H54 (cell line): ENCODE measurements at places on chromosomes 3 and 15.

DNA sequence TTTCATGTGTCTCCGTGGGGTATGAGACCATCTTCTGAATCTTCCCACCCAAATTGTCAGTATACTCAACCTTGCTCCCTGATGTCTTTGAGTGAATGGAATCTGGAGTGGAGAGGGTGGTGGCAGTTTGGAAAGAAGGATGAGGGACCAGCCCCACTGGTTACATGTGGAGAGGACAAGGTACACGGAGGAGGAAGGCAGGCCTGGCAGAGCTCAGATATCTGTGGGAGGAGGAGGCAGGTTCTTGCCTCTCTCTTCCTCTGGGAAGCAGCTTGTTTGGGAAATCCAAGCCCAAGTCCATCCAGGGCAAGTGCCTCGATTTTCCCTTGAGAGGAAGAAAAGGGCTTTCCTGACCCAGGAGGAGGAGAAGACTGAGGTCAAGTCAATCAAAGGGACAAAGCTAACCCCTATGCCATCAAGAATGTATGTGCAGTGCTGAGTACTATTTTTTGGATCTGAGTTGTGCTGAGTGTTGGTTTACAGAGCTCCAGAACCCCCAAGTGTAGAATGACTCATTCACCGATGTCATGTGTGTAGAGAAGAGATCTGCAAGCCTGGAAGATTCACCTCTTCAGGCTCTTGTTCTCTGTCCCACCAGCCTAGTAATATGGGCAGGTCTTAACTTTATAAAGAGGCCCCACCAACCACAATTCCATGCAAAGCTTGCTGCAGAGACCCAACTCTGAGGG, 19.8 kb upstream of the LOXL1 start:
- DNase-seq, result no peak

- DNase-seq, result no peak
Observed at GRCh38 chr15:78636378-78636859, 4.6 kb downstream of the CHRNB4 start.

GRCh38 chr3:131315162-131315561, 66.4 kb upstream of the NUDT16 start:
- no peak for DNase-seq

DNA sequence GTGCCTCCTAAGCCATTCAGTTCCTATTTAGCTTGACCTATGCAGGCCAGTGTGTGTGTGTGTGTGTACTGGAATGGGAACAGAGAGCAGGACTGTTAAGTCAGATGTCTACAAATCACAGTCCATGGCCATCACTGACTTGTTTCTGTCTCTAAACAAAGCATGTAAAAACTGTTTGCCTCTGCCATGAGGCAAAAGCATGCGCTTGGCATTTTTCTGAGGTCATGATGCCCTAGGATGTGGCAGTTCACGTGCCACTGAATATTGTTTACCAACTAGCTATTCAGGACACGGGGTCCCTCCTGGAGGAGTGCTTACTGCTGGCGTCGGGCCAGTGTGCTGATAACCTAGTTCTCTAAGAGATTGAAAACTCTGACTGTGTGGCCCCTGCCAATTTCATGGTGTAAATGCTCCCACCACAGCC, 8.2 kb upstream of the ATP13A3 start:
- DNase-seq, result no peak

GRCh38 chr15:31215490-31216214, 111.0 kb upstream of the KLF13 start:
- peak; percentile 79 for DNase-seq

DNA sequence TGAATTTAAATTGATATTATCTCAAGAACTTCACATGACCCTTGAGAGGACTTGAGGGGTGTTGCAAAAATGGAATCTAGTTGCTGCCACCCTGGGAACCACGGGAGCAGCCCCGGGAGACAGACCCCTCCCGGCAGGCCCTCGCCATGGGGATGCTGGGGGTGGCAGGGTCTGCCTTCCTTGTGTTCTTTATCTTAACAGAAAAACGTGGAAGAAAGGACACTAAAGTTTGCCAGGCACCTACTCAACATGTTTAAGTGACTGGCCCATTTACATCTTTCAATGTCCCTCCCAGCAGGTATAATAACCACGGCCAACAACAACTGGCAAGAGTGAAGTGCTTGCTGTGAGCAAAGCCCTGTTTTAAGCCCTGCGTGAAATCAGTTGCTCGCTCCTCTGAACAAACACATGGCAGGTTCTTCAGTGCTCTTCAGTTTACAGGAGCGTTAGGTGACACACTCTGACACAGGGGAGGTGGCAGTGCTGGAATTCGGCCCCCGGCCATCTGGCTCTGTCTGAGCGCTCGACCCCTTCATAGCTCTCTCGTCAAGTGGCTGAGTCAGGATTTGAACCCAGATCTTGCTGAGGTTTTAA, 112.5 kb downstream of the ASB7 start:
- no peak for DNase-seq

DNA sequence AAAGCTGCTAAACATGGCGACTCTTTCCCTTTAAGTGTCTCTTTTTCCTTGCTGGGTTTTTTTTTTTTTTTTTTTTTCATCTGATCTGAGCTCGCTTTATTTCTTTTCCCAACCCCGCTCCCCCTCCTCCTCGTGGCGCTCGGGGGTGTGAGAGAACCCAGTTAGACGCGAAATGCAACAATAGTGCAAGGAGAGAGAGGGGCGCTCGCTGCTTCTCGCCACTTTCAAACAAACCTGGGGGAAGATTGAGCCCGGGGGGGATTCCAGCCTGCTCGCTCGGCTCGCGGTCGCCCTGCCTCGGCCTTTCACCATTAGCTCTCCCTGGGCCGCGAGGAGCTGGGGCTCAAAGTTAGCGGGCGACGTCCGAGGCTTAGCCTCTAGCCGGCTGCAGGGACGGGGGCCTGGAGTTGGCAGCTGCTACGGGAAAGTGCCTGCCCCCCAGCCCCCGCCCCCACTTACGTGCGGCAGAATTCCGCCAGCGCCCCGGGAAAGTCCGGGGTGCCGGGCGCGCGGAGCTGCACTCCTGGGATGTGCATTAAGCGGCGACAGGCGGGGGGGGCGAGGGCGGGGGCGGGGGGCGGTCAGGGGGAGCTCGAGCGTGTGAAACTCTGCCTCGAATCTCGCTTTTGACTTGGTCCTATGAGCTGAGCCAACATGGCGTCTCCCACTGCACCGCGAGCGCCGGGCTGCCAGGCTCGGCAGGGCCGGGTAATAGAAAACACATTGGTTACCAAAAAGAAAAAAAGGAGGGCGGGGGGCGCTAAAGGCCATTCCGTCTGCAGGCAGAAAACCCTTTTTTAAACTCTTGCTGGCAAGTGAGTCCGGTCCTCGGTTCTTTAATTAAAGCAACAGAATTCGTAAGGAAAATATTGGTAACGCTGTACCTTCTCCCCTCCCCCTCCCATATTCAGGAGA, 10.4 kb downstream of the NR2F2 start:
- no peak for DNase-seq

DNA sequence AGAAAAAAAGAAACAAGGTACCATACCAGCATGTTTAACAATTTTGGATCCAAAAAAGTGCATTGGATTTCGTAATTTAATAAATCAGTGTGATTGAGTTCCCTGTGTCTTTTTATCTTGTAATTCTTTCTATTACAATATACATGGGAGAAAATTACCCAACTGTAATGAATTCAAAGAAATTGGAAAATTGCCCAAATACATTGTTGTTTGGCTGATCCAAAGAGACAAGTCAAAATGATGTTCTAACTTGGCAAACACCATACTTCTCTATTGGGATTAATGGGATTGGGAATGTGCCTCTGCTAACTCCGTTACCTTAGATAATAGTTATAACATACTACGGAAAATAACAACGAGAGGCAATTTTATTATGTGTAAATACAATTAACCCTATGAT, 1097.1 kb downstream of the ROBO1 start:
- no peak for DNase-seq

DNA sequence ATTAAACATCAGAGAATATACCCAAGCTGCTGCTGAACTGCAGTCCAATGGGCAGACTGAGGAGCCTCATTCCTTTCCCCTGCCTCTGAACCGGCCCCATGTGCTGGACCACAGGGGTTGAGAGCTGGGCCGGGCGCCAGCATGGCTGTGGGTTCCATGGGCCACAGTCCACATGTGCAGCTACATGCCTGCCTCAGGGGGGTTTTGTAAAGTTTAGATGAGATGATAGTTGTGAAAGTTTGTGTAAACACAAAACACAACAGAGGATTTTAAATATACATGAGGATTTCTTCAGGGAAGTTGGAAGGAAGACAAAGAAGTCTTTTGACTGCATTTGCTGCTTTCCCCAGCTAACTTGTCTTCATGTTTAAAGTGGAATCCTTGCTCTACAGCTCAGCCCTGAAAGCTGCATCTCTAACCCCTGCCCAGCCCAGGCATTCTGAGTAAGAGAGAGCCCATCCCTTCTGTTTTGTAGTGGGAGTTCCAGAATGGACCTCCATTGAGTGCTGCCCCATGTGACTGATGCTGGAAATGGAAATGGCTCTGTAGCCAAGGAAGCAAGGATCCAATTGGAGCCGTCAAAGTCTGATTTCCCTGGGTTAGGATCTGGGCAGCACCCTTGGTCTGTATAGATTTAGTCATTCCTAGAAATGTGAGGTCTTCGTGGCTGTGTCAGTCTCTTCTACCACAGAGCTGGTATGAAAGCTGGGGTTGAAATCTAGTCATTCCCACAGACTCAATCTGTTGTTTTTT, 17.5 kb downstream of the SLC12A8 start:
- DNase-seq, result no peak

- no peak for DNase-seq
Observed at GRCh38 chr15:63764124-63764803, 69.5 kb downstream of the HERC1 start.

GRCh38 chr3:134761213-134761612, 33.8 kb upstream of the EPHB1 start:
- no peak for DNase-seq

DNA sequence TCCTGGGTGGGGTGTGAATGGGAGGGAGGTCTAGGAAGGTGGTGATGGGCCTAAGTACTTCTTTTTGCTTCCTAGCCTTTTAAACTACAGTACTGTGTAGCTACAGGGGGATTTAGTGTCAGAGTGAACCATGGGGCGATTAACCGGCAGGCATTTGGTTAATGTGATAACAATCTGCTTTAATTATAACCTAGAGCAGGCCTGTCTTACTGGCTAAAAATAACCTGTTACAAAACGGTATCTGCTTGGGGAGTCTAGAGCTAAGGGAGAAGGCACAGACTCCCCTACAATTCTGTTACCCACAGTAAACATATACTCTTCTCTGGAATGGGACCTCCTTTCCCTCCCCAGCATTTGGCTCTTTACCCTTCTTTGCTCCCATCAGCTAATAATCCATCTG, 85.4 kb downstream of the RBPMS2 start:
- no peak for DNase-seq
